ENCODE measurements at places on chromosomes 5 and 9.

DNA sequence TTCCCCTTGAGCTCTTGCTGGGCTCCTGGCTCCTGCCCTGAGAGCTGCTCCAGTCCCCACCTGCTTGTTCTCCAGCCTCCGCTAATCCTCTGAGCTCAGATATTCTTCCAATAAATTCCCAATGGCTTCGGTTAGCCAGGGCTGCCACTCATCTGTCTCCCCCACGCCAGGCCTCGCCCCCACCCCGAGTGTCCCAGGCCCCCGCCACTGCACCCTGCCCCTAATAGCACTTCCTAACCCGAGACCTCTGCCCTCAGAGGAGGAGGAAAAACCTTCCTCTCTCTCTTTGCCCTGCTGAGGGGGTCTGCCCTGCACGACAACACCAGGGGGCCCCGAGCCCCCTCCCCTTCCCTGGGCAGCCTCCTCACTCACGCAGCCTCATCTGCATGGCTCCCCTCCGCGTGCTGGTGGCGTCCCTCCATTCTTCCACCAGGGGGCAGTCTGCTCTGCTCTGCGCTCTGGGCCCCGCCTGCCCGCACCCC, 5.4 kb upstream of the LCN15 start:
- peak; percentile 28 for DNase-seq

GRCh38 chr9:86128235-86128822, 29.0 kb upstream of the GOLM1 start:
- no peak for DNase-seq

GRCh38 chr5:122759241-122760070, 15.4 kb upstream of the SNX2 start:
- DNase-seq, result no peak

DNA sequence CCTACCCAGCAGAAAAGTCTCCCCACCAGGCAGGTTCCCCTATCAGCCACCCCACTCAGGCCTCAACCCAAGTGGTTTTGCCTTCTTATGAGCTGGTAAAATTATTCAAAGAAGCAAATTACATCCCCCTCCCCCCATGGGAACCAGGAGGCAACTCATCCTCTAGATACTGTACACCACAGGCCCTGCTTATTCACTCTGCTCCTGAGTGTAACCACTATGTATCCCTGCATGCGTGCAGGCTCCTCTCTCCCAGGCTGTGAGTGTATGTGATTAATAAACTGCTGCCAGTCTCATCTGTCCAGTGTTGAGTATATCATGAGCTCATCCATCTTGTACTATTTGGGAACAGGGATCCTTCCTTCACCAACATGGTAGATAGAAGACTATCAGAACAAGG, 8.6 kb downstream of the KCTD16 start:
- no peak for DNase-seq

- DNase-seq, result no peak
Observed at GRCh38 chr9:126564128-126564527, 49.6 kb upstream of the LMX1B start.

DNA sequence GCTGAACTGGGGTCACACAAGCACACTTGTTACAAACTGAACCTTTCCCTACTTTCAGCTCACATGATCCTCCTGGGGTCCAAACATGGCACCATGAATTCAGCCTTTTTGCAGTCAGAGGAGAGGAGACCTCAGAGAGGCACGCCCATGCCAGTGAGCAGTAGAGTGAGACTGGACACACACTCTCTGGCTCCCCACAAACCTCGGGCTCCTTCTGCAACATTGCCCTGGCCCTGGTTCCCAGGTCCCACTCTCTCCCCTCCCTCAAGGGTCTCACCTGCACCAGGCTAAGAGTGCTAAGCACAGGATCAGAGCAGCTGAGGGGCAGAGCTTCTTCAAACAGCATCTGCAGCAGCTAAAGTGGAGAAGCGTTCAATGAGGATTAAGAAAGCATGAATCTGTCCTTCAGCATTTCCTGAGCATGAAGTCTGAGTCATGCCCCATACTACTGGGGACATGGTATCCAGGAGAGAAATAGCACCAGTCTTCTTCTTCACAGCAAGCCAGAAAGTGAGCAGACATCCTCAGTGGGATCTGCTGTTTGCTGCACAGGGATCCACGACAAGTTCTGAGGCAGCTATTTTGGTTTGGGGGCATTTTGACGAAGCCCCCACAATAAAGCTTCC, 27.2 kb downstream of the SLC35A4 start:
- no peak for DNase-seq

DNA sequence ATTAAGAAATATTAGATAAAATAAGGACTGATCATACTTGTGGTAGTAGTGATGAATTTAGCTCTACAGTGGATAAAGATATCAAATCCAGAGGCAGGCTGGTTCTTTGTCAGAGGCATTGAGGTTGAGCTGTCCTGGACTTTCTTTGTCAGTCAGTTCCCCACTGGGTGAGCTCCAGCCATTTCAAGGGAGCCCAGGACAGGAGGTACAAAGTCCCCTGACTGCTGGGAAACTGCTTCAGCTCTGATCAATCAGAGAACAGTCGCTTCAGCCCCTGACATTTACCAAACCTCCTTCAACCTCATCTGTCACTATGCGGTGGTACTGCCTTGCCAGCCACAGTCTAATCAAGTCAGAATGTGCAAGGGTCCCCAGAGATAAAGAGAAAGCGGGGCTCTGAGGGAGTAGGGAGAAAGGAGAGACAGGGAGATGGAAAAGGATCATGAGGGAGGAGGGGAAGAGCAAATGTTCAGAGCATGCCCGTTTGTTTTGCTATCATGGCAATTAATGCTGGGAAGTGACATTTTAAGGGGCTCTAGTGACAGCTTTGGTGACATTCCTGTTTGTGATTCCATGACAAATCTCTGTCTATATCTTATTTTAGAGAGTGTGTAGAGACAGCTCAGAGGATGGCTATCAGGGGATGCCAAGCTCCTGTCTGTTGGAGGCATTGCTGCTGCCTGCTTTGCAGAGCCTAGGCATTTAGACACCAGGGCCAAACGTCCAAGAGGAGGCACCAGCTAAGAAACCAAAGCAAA, 223.2 kb downstream of the ASTN2 start:
- no peak for DNase-seq

GRCh38 chr5:87899721-87900131, 368.9 kb downstream of the TMEM161B start:
- no peak for DNase-seq

DNA sequence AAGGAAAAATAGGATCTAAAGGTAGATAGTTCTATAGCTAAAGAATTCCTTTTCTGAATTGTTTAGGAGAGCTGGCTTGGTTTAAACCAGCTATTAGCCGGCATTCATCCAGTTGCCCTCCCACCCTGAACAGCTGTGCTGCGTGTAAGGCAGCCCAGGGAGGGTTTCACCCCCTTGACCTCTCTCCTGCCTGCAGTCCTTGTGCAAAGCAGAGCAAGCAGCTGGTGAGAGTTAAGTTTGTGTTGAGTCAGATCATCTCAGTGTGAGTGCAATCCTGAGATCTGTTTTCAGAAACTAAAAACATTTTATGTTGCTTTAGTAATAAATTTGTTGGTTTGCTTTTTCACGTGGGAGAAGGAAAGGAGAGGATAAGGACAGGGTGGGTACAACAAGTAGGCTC, 13.0 kb downstream of the SLC25A25 start:
- peak; percentile 78 for DNase-seq

DNA sequence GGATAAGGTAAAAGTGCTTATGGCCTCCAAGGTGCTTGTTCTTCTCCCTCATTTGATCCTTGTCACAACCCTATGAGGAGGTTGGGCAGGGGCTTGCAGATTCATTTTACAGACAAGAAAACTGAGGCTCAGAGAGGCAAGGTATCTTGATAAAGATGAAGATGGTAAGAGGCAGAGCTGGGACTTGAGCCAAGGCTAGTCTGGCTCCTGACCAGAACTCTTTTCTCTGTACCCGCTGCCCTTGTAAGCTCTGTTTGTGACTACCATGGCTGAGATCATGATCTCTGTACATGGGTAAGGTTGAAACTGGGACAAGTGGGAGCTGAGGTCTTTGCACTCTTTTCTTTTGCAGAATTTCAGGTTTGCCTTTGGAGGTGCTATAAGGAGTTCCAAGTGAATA, 33.6 kb downstream of the SEC61B start:
- DNase-seq, result no peak

DNA sequence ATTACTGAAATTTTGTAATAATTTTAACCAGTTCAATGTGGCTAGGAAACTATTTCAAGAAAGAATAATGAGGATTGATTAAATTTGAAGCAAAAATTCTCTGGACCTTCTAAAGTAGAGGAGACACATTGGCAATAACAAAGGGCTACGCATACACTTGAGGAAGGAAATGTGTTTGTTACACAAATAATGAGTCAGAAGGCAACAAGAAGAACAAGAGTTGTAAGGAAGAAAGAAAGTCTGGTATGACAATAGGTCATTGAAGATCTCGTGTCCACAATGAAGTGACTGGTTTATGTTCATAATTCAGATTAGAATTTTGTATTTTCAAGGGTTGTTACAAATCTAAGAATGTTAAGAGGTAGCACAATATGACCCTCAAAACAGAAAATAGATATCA, 25.8 kb downstream of the ST8SIA4 start:
- no peak for DNase-seq

- no peak for DNase-seq
Observed at GRCh38 chr5:68333649-68334552, 118.3 kb downstream of the PIK3R1 start.

DNA sequence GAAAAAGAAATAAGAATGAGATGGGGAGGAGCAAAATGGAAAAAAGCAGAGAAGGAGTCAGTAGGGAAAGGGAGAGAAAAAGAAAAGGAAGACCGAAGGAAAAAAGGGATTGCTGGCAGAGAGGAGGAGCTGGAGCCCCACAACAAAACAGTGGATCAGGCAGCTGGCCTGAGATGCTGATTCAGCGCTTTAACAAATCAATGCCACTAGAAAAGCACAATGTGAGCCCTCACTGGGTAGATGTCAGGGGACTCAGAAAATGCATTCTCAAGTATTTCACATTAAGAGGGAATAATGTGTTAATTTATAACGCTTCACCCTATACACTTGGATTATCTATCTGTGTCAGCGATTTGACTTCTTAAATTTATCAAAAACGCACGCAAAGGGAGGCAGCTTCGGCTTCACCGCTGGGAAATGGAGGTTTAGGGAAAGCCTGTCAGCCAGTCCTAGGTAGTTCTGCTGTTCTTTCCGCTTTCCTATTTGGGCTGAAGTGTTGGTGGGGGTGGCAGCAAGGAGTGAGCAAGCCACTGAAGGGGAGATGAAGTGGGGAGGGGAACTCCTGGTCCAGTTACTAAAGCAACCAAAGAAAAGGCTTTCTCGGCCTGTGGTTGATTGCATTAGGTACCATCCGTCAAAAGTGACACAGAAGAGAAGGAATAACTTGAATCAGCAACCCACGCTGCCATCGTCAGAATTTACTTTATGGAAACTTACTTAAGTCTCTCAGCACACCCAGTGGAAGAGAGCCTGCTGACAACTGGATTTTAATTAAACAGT, 161.6 kb downstream of the BNC2 start:
- DNase-seq, result no peak

DNA sequence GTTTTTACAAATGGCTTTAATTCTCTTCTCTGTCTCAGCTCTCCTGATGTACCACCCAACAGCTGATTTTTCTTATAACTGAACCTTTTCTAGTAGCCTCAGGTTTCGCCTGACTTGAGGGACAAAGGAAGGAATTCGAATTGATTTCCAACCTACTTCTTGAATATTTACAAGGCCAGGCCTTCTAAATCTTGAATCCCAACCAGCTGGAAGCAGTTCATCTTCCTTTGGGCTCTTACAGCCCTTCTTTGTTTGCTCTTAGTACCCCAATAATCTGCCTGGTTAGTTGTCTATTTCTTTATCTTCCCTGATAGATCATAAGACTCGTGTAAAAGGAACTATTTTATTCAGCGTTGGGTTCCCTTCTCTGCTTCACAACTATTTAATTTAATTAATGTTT, 95.9 kb downstream of the NLN start:
- DNase-seq, result no peak

DNA sequence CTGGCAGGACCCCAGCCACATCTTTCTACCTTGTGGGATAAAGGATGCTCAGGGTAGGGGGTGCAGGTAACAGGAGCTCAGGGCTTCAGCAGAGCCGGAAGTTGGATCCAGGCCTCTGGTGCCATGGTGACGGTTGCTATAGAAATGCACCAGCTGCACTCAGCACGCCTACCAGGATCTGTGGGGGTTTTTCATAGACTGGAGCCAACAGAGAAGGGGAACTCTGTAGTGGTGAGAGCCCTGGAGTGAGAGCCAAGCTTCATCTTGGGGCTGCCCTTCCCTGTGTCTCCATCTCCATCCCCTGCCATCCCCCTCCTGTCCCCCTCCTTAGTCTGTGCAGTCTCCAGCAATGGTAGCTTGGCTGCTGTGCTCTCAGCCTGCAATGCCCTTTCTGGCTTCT, 27.5 kb upstream of the BOD1 start:
- DNase-seq, result no peak

DNA sequence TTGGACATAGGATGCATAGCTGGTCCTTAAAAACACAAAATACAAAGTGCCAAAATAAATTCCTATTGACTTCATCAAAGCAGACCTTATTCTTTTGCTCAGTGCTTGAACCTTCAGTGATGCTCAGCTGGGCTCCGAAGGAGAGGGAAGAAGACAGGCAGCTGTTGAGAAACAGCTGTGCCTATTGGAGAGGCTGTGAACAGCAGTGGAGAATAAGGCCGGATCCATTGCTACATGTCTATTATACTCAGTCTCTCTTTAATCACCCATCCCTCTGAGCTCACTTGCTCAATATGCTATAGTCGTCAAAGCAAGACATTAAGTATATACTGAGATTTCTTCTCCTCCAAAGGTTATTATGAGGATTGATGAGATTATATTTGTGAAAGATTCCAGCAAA, 174.4 kb downstream of the CHSY3 start:
- no peak for DNase-seq

DNA sequence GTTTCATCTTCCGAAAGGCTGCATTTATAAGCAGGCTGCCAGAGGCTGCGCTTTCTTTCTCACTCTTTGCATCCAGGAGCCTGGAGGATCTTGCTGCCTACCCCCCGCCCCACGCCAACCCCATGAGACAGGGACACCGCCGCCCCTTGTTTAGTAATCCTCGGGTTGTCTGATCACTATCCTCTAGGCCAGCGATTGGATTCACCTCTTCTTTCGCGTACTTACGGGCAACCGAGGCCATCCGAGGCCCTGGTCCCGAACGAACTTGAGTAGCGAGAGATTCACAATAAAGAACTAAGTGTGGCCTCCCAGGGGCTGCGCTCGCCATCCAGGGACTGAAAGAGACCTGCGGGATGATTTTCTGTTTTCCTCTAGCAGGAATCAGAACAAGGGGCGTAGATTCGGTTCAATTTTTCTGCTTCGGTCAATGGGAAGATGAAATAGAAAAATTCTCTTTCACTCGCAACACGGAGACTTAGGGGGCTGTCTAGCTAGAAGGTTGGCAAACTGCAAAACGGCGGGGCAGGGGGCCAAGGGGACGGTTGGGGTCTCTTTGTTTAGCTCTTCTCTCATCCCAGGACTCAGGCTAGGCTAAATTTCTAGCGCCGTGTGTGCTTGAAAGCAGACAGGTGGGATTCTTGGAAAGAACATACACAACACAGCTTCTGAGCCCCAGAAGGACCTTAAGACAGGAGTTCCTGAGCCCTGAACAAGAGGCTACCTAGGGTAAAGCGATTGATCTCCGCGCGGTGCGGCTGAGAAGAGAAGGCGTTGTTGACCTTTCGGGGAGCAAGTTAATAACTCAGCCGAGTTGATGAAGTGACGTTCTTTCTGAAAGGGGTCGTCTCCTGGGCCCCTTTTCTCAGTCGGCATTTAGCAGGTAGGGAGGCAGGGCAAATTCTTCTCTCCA, 5.8 kb upstream of the ISL1 start:
- DNase-seq, result no peak

Measured in MM.1S (cell line).